ENCODE measurements at places on chromosomes 2 and 18. TPM values are rescaled to one million over a fixed set of nuclear protein-coding genes. Genes with fewer than 3 reads are reported as not detected.
A peak's percentile ranks its signal among the peaks of the same experiment; 100 is the strongest.

- peak; percentile 39 for DNase-seq
Observed at GRCh38 chr2:167404627-167405284, 516.5 kb downstream of the XIRP2 start.

DNA sequence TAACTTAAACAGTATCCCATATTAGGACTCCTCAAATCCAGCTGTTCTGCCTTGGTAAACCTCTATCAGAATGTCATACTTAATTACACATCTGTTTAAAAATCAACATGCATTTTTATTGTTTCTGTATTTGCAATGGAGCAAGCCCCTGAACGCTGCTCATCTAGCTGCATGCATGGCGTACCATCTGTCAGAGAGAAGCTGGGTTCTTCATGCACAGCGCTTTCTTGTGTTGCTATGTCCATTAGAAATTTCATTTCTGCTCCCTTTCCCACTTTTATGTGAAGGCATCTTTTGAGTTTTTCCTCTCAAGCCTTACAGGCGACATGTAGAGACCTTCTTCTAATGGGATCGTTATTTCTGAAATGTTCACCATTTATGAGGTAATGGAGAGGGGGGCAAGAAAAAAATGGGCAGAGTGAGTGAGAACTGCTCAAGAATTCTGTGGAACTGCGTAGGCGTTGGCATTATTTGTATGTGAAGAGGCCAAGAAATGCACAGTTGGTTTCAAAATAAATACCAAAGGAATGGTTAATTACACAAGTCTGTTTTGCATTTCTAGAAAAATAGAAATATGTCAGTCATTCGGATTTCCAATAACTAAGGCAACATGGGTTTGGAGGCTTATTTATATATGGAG is 31.6 kb downstream of the INSIG2 start:
- DNase-seq, result peak; percentile 69

- no peak for DNase-seq
Observed at GRCh38 chr2:241161646-241162281, 11.5 kb downstream of the PPP1R7 start.

IL18R1 gene
- 3.5 TPM for total RNA-seq

GRCh38 chr2:133480707-133481429 is 87.4 kb downstream of the NCKAP5 start:
- no peak for DNase-seq

CCDC121 gene
- total RNA-seq, result 0.61 TPM

DNA sequence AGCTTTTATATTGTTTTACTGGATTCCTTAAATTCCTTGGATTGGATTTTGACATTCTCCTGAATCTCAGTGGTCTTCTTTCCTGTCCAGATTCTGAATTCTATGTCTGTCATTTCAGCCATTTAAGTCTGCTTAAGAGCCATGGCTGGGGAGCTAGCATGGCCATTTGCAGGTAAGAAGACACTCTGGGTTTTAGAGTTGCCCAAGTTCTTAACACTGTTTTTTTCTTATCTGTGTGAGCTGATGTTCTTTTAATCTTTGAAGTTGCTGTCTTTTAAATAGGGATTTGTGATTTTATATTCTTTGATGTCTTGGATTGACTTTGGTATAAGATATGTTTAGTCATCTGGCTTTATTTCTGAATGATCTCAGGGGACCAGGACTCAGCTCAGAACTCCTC is 677.2 kb downstream of the CCDC85A start:
- no peak for DNase-seq

PROC gene
- total RNA-seq, result not detected

- DNase-seq, result no peak
Observed at GRCh38 chr2:16522031-16522831, 143.4 kb downstream of the CYRIA start.

ZNF142 gene
- 33.7 TPM for total RNA-seq

TUBB8B gene
- not detected for total RNA-seq

DNA sequence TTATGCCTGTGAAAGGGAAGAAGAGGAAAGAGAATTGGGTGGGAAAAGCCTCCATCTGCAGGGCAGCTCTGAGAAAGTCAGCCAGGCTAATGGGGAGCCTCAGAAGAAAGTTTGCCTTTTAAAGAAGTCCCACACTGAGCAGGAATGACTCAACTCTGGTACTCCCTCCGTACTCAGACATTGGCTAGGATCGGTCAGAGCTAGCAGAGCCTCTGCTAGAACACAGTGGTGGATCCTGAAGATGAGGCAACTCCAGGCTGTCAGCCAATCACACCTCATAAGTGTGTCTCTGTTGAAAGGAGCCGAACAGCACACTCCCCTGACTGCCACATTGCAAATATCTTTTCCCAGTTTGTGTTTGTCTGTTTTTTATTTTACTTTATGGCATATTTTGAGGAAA is 96.9 kb downstream of the HNRNPLL start:
- peak; percentile 90 for DNase-seq

DNA sequence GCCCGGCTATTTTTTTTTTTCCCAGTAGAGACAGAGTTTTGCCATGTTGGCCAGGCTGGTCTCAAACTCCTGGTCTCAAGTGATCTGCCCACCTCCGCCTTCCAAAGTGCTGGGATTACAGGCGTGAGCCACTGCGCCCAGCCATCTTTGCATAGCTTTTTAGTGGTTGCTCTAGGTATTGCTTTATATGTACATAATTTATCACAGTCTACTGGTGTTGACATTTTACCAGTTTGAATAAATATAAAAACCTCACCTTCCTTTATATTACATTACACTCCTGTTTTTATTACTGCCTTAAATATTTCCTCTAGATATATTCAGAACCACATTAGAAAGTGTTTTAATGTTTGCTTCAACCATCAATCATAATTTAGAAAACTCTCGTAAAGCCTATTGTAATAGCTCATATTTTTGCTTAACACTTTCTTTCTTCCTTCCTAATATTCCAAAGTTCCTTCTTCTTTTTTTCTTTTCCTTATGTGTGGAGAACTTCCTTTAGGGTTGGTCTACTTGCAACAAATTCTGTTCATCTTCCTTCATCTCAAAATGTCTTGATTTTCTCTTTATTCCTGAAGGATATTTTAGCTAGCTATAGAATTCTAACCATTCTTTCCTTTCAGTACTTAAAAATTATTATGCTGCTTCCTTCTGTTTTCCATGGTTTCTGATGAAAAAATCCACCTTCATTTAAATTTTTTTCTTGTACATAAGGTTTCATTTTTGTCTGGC is 82.2 kb upstream of the DAPL1 start:
- no peak for DNase-seq

MBOAT2 gene
- 30.1 TPM for total RNA-seq

DNA sequence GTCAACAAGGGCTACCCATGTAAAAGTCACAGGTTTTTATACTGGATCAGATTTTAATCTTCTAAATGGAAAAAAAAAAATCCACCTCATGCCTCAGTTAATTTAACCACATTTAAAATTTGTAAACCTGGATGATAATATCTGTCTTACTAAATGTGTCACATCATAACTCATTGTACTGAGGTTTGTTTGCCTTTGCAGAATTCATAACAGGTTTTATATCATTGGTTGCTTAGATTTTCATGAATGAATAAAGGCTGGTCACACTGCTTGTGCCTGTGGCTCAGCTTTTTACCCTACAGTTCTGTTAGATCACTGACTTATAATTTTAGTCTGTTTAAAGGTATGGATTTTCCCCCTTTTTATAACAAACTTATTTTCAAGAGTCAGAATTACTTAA is 48.9 kb downstream of the PSMD14 start:
- no peak for DNase-seq

CTAGE1 gene
- total RNA-seq, result not detected

TMEM198 gene
- 6.3 TPM for total RNA-seq

TEKT4 gene
- total RNA-seq, result not detected

DNA sequence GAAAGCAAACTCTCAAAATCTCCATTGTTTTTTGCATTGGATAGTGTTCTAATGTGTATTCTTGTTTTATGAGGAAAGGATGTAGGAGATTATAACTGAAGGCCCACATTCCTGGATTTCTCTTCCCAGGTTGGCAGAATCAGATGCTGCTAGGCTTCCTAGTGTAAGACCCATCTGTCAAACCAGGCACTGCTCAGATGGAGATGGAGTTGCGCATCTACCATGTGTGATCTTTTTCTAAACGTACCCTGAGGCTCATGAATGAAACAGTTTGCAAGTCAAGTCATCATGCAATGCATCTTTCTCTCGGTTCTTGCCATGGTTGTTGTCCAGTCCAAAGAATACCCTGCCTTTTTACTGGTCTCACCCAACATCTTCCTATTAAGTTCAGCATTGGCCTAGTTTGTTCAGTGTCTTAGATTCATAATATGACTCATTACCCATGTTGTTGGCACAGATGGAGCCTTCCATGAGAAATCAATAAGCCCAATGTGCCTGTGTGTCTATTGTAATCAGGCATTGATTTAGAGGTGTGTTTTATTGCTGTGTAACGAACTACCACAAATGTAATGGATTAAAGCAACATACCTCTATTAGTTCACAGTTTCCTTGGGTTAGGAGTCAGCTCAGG is 127.4 kb downstream of the NYAP2 start:
- DNase-seq, result no peak

GRCh38 chr2:127576433-127577207 is 41.1 kb downstream of the MYO7B start:
- peak; percentile 63 for DNase-seq

- DNase-seq, result no peak
Observed at GRCh38 chr2:133495226-133495625, 73.0 kb downstream of the NCKAP5 start.

DNAJC5G gene
- not detected for total RNA-seq

TRMT61B gene
- total RNA-seq, result 13.4 TPM

DNA sequence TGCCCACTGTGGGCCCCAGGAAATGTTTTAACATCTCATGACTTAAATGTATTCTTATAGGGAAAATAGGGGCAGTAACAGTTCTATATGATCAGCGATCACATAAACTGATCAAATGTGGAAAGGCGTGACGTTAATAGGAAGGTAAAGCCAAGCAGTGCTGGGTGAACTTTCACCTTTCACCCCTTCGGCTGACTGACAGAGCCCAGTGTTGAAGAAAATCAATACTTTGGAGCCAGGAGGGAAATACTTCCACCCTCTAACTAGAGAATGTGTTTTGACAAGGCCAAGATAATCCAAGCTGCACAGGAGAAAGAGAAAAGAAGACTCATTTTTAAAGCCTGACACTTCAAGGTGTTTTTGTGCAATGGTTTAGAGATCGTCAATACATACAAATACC is 116.5 kb upstream of the BOD1L2 start:
- no peak for DNase-seq

- DNase-seq, result no peak
Observed at GRCh38 chr2:2294183-2294690, 36.8 kb downstream of the MYT1L start.

CNGA3 gene
- not detected for total RNA-seq

- DNase-seq, result no peak
Observed at GRCh38 chr2:150752229-150752628, 264.8 kb upstream of the RND3 start.

CCDC88A gene
- total RNA-seq, result 60.8 TPM

DOCK10 gene
- 0.96 TPM for total RNA-seq

DNA sequence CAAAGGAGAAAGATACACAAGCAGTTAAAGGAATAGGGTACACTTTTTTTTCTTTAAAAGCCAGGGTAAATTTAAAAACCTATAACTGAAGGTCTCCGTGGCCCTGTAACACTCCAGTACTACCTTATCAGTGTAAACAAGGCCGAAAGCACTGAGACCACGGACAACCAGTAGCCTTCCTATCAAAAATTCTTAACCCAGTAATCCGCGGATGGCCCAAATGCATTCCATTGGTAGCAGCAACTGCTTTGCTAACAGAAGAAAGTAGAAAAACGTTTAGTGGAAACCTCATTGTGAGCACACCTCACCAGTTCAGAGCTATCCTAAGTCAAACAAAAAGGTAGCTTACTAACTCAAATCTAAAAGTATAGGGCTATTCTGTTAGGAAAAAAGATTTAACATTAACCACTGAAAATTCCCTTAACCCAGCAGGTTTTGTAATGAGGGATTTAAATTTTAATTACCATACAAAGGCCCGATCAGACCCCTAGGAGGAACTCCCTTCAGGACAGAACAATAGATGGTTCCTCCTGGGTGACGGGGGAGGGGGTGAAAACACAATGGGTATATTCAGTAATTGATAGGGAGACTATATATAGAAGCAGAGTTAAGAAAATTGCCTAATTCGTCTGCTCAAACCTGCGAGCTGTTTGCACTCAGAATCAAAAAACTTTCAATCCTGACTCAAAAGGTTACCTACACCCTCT is 50.8 kb upstream of the CWC22 start:
- no peak for DNase-seq

DNA sequence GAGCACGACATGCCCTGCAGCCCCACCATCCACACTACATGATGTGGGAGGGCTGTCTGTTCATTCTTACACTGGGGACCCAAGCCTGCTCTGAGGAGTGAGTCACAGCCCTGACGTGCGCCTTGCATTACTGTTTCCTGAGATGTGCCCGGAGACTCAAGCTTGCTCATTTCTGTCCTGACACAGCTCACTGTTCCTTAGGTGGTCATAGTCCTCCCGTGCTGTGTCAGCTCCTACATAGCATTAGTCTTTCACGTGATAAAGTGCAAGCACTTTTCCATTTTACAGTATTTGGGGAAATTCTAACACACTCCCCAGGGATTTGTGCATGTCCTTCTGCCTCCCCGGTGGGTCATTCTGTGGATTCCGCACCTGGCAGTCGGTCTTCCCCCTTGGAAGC is 46.2 kb upstream of the TRIM43B start:
- DNase-seq, result peak; percentile 6

DOK6 gene
- not detected for total RNA-seq

DNA sequence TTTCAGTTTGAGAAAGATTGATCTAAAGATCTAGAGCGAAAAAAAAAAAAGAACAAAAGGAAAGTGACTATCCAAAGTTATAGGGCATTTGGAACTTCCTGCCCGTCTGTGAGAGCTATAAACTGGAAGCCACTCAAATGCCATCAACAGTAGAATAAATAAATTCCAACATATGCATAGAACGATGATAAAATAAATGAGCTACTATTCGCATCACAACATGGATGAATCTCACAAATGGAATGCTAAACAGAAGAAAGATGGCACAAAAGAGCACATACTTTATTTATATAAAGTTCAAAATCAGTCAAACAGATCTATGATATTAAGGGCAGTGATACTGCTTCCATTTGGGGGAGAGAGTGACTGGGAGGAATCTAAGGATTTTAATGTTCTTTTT is 128.8 kb downstream of the TTC32 start:
- no peak for DNase-seq

TWIST2 gene
- total RNA-seq, result 30.2 TPM

GRCh38 chr2:59560769-59561168 is 992.7 kb downstream of the BCL11A start:
- DNase-seq, result no peak
